ENCODE measurements at places on chromosomes 3 and 15.

GRCh38 chr3:40669176-40669575, 144.4 kb downstream of the ZNF621 start:
- no peak for DNase-seq

DNA sequence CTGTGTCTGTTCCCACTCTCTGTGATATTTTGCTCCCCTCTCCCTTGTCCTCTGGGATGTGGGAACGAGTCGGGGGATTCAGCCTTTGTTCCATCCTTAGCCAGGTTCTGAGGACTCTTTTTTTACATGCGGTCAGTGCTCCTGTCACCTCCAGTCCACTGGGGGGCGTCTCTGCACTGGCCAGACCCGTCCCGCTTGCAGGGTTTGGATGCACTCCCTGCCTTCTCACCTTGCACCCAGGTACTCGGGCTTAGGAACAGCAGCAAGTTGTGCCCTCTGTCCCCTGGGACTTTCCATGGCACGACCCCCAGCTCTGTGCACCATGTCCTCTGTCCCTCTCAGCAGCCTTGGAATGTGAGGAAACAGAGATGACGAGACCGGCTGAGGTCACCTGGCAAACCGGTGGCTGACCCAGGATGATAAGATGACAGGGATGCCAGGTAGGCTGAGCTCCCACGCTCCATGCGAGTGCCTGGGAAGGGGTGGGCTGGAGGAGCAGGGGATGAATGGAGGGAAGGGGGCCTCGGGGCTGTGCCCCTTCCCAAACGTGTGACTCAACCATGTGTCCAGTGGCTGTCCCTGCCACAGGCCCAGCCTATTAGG, 27.3 kb upstream of the FGD5 start:
- no peak for DNase-seq

DNA sequence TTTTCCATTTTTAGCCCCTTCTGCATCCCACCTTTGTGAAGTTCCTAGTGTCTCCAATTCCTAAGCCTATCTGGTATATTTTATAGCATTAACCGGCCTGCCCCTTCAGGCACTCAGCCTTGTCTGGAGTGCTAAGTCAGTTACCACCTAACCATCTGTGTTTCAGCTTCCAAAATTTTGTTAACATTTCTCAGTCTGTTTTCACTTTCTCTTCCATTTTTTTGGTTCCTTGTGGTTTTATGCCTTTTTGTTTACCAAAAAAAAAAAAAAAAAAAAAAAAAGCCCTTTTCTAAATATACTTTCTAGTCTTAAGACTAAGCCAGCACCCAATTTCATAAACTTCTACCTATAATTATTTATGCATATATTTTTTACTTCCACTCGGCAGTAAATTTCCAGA, 92.4 kb downstream of the CSNK1G1 start:
- DNase-seq = no peak

GRCh38 chr3:38573111-38573510, 76.4 kb downstream of the SCN5A start:
- DNase-seq = no peak

GRCh38 chr3:113279686-113280085, 68.3 kb downstream of the BOC start:
- no peak for DNase-seq

DNA sequence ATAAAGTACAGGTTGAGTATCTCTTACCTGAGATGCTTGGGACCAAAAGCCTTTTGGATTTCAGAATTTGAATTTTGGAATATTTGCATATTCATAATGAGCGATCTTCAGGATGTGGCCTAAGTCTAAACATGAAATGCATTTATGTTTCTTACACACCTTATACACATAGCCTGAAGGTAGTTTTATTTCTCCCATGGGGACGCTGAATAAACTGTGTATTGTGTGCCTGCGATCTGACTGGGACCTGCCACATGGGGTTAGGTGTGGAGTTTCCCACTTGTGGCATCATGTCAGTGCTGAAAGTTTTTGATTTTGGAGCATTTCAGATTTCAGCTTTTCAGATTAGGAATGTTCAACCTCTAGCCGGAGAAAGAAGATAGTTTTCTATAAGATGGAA, 35.5 kb downstream of the UBE2E2 start:
- DNase-seq = no peak

Data from CD4-positive, alpha-beta T cell treated with Interferon gamma for 1 hour (primary cell).